IPS DF 19.7 (cell line): ENCODE measurements at places on chromosomes 6 and 20.

GRCh38 chr6:33677689-33678088, 33.8 kb downstream of the UQCC2 start:
- DNase-seq, result no peak

DNA sequence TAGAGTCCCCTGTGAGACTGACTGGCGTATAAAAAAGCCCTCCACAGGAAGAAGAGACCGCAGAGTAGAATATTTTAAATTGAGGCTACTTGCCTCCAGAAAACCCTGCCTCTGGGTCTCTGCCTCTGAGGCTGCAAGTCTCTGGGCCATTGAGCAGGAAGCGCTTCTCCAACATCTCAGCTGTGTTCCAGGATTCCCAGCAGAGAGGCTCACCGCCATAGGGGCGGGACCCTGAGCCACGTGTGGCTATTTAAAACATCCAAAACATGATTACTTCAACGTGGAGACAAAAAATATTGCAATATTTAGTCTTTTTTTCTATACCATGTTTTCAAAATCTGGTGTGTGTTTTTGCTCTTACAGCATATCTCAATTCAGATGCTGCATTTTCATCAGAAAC, 59.4 kb downstream of the GNAS-AS1 start:
- no peak for DNase-seq

DNA sequence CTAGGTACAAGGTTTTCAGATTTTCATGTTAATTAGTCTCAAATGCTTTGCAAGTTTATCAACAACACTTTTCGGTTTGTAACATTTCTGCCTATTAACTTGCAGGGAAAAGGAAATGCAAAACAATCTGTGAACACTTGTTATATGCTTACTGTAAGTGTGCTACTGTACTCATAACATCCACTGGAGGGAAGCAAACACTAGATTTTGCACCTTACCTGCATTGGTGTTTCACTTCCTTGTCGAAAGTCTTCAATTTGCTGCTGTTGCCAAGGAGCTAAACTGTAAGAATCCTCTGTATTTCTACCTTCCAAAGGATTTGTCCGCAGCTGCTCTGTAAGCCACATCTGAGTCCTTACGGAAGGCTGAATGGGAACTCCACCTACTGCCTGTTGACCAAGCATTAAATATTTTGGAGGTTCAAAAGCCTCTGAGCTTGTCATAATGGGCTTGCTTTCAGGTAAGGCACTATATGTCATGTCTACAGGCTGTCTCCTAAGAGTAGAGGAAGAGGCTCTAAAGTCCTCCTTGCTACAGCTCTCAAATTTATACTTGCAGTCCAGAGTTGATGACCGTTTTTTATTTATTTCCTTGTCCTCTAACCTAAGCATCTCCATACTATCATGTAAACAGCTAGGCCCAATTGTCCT, 17.3 kb downstream of the PLN start:
- DNase-seq, result no peak

- no peak for DNase-seq
These were observed 174.5 kb downstream of the CDC5L start for GRCh38 chr6:44561832-44562665.

- peak; percentile 83 for DNase-seq
These were observed 7.9 kb upstream of the BHLHE23 start for GRCh38 chr20:63014710-63015109.

- no peak for DNase-seq
These were observed 195.5 kb upstream of the PRDM1 start for GRCh38 chr6:105890521-105891244.

GRCh38 chr20:56060486-56060885, 55.2 kb upstream of the CBLN4 start:
- no peak for DNase-seq

GRCh38 chr6:75204217-75204958, 1.5 kb downstream of the COL12A1 start:
- DNase-seq, result no peak

DNA sequence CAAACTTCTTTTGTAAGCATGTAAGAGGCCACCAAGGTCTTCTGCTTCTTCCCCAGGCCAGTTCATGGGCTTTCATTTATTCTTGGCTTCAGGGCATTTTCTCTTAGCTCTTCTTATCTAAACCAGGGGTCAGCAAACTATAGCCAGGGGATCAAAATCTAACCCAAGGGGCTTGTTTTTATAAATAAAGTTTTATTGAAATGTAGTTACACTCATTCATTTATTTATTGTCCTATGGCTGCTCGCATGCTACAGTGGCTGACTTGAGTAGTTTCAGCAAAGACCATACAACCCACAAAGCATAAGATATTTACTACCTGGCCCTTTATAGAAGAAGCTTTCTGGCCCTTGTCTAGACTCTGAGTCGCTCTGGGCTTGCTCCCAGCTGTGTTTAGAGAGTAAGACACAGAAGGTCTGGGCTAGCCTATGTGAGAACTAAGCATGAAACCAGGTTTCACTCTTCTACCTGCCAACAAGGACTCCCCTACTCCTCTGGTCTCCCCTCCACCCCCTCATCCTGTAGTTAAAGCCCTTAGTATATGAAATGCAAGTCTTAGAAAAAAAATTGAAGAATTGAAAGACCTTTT, 43.2 kb downstream of the KHDC1L start:
- DNase-seq, result no peak

DNA sequence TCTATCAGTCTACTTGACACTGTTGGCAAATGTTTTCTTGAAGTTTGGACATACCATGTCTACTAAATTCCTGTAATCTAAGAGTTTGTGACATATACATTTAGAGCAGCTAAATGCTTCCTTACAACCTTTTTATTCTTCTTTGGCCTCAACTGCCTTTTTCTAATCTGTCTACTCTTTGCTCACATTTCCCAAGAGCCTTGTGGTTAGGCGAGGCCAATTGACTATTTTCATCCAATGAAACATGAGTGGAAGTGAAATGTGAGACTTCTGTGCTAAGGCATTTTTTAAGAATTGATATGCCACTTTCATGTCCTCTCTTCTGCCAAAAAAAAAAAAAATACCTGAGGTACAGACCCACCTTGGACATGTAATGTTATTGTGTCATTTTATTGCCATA, 158.2 kb upstream of the MCHR2 start:
- DNase-seq, result no peak

- DNase-seq, result no peak
These were observed 83.6 kb downstream of the LCA5 start for GRCh38 chr6:79453558-79454042.

GRCh38 chr6:93416571-93417420, 2.6 kb downstream of the EPHA7 start:
- DNase-seq, result no peak

DNA sequence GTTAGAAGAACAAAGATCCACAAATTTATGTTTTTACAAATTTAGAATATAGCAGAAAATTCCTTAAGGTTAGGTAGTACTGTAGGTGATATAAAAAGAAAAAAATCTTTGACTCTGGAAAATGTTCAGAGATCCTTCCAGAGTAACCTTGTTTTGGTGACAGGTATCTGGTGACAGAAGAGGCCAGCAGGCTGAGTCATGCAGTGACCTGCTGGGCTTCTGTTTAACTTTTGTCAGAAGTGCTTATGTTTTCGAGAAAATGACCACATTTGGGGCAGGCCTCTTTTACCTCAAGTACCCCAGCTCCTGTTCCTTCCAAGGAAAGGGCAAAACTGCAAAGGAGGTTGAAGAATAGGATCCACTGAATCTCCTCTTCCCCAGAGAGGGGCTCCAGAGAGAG, 10.5 kb upstream of the CLDN20 start:
- DNase-seq, result no peak

- DNase-seq, result no peak
These were observed 21.9 kb upstream of the GCLC start for GRCh38 chr6:53566755-53567154.

DNA sequence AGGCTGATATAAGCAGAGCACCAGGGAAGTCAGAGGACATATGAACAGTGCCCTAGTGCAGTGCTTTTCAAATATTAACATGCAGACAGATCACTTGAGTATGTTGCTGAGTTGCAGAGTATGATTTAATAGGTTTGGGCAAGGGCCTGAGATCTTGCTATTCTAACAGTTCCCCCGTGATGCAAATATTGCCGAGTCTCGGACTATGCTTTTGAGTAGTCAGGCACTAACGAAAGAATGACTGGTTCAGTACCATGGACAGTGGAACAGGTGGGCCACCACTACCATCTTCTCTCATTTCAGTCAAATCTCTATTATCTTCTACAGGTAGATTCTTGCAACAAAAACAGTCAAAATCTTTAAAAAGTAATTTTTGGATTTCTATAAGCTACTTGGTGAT, 3.7 kb upstream of the TMEM200A start:
- no peak for DNase-seq
